Effector CD8-positive, alpha-beta T cell (primary cell): ENCODE measurements at places on chromosomes 4 and X.

- DNase-seq, result no peak
These were observed 5.1 kb upstream of the PRDX4 start for GRCh38 chrX:23662187-23662586.

DNA sequence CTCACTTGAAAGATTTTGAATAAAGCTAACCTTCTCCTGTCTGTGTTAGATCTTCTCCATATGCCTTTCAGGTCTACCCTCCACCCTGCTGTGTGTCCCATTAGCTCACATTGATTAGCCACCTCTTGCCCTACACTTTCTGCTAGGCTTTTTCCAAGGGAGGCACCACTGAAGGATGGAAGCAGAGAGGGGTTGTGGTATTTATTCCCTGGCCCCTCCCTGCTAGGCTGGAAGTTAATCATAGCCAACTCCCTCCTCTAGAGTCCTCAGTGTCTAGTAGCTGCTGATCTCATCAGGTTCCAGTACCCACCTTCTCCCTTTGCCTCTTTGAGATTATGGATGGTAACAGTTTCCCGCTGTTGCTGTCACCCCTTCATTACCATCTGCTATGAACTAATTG is 8.9 kb upstream of the SMIM43 start:
- no peak for DNase-seq

DNA sequence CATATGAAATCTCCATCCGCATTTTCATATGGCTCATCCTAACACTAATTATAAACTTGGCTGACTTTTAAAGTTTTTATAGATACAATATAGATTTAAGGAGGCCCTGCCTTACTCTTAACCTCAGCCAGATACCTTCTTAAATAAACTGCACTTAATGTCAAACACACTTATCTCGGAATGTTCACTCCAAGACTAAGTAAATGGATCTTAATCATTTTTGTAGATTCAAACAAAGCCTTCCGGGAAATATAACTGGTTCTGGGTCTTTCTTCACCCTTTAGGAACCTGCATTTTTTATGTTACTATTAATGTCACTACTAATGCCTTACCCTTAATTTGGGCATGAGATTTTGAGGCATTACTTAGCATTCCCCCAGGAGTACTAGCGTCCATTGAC is 43.7 kb upstream of the NDP start:
- no peak for DNase-seq

- DNase-seq, result no peak
These were observed 349.6 kb upstream of the FTHL17 start for GRCh38 chrX:31421441-31421840.

DNA sequence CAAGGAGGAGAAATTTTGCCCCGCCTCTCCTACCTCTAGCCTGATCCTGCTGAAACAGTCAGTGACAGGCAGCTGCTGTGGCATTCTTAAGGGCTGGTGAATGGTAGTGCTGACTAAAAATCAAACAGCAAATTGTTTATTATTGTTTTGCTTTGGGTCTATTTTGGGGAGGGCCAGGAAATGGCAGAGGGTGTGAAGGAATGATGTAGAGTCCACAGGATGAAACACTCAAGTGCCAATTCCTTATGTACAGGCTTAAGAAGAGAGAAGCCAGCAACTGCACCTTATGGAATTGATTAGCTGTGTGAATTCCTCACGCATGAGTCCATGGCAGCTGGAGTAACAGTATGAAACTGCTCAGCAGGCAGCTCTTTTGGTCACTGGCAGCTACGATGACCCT is 39.7 kb downstream of the VEGFC start:
- DNase-seq, result no peak

GRCh38 chr4:105996845-105997244 is 101.6 kb downstream of the NPNT start:
- no peak for DNase-seq

GRCh38 chrX:123731987-123732669 is 724 bp downstream of the THOC2 start:
- no peak for DNase-seq

GRCh38 chr4:106312997-106313522 is 2.9 kb downstream of the TBCK start:
- DNase-seq, result no peak

GRCh38 chrX:20215565-20215964 is 51.1 kb downstream of the RPS6KA3 start:
- DNase-seq, result no peak

DNA sequence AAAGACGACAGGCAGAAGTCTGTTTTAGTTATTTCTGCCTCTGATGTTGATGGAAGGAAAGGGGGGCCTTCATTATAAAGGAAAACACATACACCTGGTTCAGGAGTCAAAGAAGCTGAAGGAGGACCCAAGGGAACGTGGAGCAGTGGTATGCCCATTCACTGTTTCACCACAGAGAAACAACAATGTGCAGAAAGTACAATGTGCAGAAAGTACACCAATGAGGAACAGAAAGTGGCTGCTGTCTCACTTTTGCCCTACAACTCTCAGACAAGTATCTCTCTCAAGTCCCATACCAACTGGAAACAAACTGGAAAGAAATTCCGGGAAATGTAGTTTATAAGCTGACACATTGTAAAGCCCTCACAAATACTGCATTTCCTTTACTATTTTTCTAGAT is 564.5 kb downstream of the TRAM1L1 start:
- no peak for DNase-seq

DNA sequence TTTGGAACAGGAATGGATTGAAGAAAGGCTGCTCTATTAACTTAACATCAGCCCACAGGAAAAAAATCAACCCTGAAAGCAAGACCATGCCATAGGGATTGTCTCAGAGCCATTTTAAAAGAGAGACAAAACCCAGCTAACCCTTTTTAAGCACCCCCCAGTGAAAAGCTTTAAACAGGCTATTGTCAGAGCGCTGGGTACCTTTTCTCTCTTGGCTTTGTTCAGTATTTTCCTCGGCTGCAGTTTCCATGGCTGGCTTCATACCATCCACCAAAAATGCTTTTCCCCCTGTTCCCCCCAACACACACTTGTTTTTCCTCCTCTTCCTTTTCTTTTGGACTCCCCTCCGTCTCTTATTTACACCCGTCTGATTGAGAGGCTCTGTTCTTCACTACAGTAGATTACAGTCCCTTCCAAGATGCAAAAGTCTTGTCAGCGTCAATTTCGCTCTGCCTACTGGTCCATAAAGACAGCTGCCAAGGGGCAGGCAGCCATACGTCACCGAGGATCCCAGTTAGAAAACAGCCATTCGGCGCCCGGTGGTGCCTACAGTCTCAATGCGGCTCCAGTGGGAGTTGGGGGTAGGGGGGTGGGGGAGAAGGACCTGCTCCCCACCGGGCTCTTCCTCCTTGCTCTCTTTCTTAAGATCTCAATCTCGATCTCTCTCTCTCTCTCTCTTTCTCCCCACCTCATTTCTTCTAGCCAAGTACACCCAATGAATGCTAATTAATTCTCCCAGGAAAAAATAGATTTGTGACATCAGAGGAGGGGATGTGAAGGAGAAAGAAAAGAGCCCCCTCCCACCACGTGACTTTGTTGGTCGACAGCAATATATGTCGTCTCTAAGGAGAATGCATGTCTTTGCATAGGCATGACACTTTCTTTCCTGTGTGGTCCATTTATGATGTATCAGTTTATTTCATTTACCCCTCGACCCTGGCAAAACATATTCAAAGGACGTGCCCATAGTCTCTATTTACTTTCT is at the start of gene GPM6B:
Gene GPM6B (minus strand): TSS at position 451 of the 985 bp plus-strand sequence. CDS start 189 bp downstream, at position 262.
- no peak for DNase-seq

DNA sequence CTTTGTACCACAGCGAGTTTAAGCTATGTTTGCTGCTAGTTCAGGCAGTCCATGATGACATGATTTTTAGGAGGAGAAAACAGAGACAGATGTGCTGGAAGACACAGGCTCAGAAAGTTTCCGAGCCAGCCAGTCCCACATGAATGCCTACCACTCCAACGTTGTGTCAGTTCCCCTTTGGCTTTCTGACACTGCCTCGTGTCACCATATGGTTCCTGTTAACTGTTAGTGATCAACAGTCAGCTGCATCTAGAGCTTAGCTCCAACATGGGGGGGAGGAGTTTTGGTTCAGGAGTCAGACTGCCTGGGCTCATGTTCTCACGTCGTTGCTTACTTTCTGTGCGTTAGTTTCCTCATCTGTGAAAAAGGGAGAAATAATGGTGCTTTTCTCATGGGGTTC is 343.7 kb downstream of the MID1IP1 start:
- no peak for DNase-seq

GRCh38 chr4:94871644-94872305 is 114.0 kb downstream of the BMPR1B start:
- DNase-seq, result no peak

- DNase-seq, result no peak
These were observed 206.1 kb downstream of the LHFPL1 start for GRCh38 chrX:112473654-112474053.

- no peak for DNase-seq
These were observed 32.1 kb downstream of the SEPTIN11 start for GRCh38 chr4:76981644-76982043.

DNA sequence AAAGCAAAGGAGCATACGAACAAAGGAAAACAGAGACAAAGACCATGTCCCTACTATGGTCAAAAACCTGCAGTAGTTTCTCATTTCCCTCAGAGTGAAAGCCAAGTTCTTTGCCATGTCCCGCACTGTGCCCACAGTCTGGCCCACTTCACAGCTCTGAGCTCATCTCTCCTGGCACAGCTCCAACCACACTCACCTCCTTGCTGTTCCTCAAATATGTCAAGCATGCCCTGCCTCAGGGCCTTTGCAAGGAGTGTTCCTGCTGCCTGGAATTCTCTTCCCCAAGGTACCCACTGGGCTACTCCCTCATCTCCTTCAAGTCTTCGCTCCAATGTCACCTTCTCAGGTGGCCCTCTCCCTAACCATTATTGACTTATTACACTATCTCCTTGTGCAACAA is 72.1 kb downstream of the COX18 start:
- DNase-seq, result no peak

GRCh38 chrX:150217609-150218008 is 145.5 kb upstream of the MAMLD1 start:
- no peak for DNase-seq
